ENCODE measurements at places on chromosomes 16 and 17. TPM values are rescaled to one million over a fixed set of nuclear protein-coding genes. Genes with fewer than 3 reads are reported as not detected.

Gene EVI2A
- total RNA-seq, result 6.7 TPM

Gene SEPTIN12
- total RNA-seq, result not detected

Gene ZNF469
- total RNA-seq, result 3.1 TPM

Gene METTL22
- total RNA-seq, result 33.1 TPM

Gene ABI3
- total RNA-seq, result 3.4 TPM

Gene SLC38A8
- total RNA-seq, result not detected

Gene FOXC2
- 0.16 TPM for total RNA-seq

Gene SLFN11
- 43.2 TPM for total RNA-seq

Gene SKAP1
- total RNA-seq, result not detected

Gene CCDC144A
- 1.8 TPM for total RNA-seq

Gene FBF1
- 7.8 TPM for total RNA-seq

Gene CCR7
- not detected for total RNA-seq

Gene ACAP1
- total RNA-seq, result 0.97 TPM

Gene PAQR4
- total RNA-seq, result 3.3 TPM

Gene KRTAP16-1
- total RNA-seq, result not detected

Gene ZNF768
- 31.5 TPM for total RNA-seq

Data from hair follicle dermal papilla cell (primary cell).